ENCODE measurements at places on chromosomes 13 and 19. TPM values are rescaled to one million over a fixed set of nuclear protein-coding genes. Genes with fewer than 3 reads are reported as not detected.
A peak's percentile ranks its signal among the peaks of the same experiment; 100 is the strongest.

The KLK3 gene
- total RNA-seq = not detected

The ZNF761 gene
- 16.4 TPM for total RNA-seq

The ERICH4 gene
- total RNA-seq = not detected

GRCh38 chr13:24271601-24272451 lies 37.6 kb upstream of the C1QTNF9 start:
- peak; percentile 47 for DNase-seq

- DNase-seq = no peak
Measured at GRCh38 chr19:35268536-35269437, at the start of gene USF2. Gene USF2, plus strand, starts transcription at chr19:35268962. Its CDS starts 140 bp downstream, at chr19:35269102.

DNA sequence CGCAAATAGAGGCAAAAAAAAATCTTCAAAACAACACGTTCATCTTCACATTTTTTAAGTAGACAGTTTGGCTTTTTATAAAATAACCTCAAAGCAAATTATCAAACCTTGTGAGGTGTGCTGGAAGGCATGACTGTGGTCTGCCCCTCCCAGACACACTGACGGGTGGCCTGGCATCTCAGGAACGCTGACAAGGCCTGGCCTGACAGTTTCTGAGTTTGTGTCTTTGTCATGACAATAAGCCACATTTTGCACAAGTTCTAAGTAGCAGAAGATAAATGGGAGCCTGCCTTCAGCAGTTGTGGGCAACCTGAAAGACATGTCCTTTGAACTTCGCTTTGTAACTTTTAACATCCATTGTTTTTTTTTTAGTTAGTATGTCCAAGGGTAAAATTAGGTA lies 38.5 kb downstream of the SOX21 start:
- no peak for DNase-seq

GRCh38 chr19:3669947-3670795 lies 30.1 kb downstream of the PIP5K1C start:
- DNase-seq = no peak

- no peak for DNase-seq
Measured at GRCh38 chr13:69866555-69866954, 241.1 kb upstream of the ATXN8OS start.
